T follicular helper cell (primary cell): ENCODE measurements at places on chromosomes 5 and 9.

GRCh38 chr5:127826011-127826410, 122.8 kb downstream of the CCDC192 start:
- DNase-seq: no peak

GRCh38 chr9:126838895-126839294, 21.5 kb upstream of the ZBTB34 start:
- DNase-seq: no peak

GRCh38 chr5:22764736-22765135, 88.4 kb downstream of the CDH12 start:
- DNase-seq: no peak

DNA sequence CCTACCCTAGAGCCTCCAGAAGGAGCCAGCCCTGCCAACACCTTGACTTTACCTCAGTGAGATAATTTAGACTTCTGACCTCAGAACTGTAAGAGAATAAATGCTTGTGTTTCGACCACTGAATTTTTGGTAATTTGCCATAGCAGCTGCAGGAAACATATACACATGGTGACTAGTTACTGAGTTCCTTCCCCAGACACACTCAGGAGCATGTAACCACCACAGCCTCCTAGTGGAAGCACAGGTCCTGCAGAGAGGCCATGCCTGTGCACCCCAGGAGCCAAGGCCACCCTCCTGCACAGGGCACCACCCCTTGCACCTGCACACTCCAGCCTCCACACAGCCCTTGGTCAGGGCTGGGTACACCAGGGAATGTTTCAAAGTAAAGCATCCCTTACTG, 7.6 kb upstream of the CAMSAP1 start:
- DNase-seq: no peak

GRCh38 chr5:127024821-127025220, 5.5 kb downstream of the MARCHF3 start:
- no peak for DNase-seq

DNA sequence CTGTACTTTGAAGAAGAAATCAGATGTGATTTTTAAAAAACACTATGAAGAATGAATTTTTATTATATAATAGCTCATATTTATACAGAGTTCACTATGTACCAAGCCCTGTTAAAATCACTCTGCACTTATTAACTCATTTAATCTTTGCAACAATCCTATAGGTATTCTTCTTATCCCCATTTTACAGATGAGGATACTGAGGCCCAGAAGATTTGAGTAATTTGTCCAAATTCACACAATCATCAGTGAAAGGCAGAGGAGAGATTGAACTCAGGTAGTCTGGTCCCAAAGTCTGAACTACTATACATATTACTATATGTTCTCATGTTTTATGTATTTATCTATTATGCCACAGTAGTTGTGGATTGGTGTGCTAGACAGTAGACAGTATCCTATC, 16.1 kb downstream of the PLAC8L1 start:
- no peak for DNase-seq

DNA sequence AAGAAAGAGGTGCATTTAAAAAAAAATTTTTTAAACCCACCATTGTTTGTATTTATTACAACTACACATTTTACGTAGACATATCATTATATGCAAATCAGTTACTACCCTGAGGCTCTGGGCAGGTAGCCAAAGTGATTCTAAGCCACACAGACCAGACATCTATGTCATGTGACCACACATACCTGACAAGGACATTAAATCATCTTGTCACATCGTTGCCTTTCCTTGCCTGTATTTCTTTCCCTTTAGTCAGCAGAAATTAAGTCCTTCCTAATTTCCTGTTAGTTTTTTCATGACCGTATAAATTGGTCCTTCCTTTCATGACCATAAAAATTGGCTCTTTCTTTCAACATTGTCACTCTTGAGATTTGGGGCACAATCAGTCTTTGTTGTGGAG, 134.2 kb upstream of the MARCHF11 start:
- DNase-seq: no peak

DNA sequence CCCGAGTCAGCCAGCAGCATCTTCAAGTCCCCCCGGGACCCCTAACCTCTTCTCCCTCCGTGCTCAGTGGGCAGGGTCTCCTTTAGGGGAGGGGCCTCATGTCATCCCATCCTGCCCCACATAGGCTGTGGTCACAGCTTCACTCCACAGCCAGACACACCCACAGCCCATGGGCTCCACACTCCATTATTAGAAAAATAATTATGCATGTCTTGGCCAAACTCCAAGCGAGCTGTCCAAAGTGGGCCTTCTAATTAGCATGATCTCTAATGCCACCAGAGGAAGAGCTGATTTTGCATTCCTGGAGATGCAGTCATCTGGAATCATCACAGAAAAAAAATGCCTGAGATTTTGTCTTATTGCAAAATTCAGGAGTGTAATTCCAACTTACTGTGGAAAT, 418.2 kb downstream of the IRX2 start:
- no peak for DNase-seq

GRCh38 chr9:109110329-109111021, 9.3 kb downstream of the TMEM245 start:
- DNase-seq: no peak

DNA sequence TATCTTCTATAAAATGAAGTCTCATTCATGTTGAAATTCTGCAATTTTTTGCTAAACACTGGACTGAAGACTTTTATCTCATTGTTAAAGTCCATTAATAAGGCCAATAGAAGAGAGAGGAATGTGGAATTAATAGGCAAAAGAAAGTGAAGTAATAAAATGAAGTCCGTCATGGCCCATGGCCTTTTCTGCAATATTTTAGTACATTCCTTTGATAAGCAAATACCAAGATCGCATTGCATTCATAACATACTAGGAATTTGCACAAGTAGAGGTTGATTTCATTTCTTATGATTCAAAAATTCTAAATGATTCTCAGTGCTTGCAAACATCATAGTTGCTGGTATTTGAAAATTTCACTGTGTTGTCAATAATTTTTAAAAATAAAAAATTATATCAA, 664.0 kb downstream of the NR2F1-AS1 start:
- no peak for DNase-seq

DNA sequence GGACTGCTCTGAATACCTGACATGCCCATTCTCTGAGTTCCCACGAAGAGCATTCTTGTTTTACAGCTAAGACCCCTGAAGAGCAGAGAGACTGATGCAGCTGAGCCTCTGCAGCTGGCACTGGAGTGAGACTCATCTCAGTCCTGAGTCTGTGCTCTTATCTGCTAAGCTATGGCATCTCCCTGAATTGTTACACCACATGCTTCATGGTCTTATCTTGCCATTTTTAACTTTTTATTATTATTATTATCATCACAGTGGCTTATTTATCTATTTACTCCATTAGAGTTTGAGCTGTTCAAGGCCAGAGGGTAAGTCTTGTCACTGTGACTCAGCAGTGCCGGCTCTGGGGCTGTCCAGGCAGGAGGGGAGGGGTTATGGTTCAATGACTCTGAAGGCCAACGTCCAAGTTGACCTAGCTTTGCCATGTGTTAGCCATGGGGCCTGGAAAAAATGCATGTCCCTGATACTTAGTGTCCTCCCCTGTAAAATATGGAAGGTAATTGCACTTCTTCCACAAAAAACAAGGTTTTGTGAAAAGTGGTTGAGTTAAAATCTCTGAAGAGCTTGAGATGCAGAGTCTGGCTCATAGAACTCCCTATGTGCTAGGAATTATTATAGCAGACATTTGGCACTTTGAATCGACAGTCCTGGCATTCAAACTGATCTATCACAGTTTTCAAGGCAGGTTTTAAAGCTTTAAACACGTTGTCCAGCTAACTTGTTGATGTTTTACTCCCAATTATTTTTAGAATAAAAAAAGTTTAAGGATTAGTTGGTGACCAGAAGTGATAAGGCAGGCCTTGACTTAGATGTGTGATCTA, 94.6 kb downstream of the ALDH1A1 start:
- no peak for DNase-seq

DNA sequence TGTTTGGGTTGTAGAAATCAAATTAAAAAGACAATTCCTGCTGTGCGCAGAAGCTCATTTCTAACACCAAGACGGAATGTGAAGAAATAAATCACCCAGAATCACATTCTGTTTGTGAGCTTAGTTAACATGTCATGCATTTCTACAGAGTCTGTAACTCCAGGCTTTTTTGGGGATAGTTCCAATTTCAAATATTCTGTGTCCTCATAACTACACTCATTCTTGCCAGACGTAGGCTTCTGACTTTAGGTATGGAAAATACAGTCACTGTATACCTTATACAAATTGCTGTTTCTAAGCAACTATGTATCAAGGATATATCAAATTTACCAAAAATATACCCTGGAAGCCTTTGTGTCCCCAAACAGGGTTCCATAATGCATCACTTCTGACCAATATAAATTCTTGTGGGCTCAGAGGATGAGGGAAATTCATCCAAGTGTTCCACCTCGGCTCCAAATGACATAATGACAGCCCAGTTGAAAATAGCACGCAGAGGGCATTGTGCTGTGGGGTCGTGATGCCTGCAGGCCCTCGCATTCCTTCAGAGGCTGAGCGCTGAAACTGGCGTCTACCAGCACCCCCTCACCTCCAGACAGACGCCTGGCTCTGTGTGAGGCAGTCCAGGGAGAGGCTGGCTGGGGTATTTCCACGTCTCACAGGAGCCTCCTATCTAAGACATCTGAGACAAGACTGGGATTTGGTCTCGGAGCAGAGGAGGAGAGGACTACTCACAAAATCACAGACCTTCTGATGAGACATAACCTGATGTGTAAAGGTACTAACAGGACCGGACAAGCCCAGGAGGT, 79.8 kb downstream of the KLF4 start:
- no peak for DNase-seq

- no peak for DNase-seq
Observed at GRCh38 chr5:150323819-150324218, 21.1 kb upstream of the ARSI start.

- peak; percentile 19 for DNase-seq
Observed at GRCh38 chr5:7745882-7746610, 104.9 kb downstream of the CFAP90 start.

GRCh38 chr5:55173687-55174230, 782 bp upstream of the CDC20B start:
- no peak for DNase-seq

DNA sequence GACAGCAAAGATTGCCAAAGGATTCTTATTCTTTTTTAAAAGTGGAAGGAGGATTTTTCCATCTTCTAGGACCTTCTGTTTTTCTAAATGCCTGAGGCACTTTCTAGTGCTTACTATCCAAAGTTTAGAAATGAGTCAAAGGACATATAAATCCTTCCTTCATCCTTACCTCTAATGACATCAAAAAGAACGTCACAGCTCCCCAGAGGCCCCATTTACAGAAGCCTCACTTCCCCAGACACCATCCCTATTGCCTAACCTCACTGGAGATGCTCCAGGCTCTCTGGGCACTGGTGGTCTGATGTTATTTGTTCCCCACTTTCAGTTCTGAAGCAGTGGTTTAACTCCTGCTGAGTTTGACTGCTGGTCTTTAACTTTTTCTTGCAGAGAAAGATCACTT, 504.3 kb downstream of the AGTPBP1 start:
- DNase-seq: no peak

DNA sequence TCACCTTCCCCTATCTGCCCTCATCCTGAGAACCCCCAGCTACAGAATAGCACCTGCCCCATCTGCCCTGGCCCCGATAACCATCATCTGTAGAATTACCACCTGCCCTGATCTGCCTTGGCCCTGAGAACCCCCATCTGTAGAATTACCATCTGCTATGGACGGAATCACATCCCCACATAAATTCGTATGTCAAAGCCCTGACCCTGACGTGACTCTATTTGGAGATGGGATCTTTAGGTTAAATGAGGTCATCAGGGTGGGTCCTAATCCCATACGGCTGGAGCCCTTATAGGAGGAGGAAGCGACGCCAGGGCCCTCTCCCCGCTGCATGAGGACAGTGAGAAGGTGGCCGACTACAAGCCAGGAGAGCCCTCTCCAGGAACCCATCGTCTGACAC, 32.6 kb downstream of the SARDH start:
- no peak for DNase-seq

DNA sequence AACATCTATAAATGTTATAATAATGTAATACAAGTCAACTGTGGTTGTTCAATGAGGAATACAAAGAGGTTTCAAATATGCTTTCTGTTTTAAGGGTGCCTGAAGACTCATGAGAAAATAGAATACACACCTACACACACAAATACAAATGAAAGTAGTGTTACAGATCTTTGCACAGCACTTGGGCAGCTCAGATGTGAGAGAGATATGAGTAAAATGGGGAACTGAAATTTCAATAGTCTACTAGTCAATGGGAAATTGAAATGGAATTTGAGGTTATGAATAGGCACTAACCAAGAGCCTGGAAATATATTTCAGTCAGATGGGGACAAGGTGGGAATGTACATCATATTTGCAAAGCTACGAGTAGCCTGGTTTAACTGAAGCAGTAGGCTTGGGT, 96.6 kb downstream of the ISL1 start:
- DNase-seq: no peak

DNA sequence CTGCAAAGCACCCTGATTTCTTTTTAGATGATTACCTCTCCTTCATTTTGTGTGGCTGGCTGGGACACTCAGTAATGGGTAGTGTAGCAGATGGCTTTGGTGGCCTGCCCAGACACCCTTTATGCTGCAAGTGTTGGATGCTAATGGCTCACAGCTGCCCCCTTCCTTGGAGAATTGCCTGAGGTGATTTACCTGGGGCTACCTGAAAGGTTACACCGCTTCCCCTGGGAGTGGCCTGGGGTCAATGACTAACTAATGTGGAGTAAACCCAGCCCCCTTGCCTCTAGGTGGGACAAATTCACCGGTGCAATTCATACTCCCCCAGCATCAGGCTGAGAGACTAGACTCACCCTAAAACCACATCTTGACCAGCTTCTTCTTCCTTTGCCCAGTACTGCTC, 23.5 kb upstream of the HAND1 start:
- DNase-seq: no peak

DNA sequence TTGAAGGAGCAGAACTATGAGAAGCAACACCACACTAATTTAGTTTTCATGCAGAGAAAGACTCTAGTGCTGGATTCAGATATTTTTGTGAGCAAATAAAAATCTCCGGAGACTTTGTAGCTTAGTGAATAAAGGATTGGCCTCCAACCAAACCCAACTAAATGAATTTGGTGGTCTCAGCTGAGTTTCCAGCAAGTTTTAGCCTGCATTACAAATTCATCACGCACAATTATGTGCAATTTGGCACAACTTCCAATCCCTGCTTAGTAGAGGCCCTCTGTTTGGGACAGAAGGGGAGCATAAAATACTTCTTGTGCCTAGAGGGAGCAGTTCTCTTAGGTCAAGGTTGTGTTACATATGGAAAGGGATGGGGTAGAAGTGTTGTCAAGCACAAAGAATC, 112.3 kb upstream of the ADAMTSL1 start:
- DNase-seq: no peak

- DNase-seq: no peak
Observed at GRCh38 chr9:91771027-91771426, 179.0 kb downstream of the ROR2 start.

DNA sequence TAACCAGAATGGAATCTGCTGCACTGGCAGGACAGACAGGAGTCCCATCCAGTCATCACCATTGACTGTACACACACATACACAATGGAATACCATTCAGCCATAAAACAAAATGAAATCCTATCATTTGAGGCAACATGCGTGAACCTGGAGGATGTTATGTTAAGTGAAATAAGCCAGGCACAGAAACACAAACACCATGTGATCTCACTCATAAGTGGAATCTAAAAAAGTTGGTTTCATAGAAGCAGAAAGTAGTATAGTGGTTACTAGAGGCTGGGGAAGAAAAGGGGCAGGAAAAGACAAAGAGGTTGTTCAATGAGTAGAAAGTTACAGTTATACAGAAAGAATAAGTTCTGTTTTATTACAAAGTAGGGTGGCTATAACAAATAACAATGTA, 884.0 kb upstream of the ACO1 start:
- no peak for DNase-seq

GRCh38 chr5:137098238-137098637, 400.9 kb downstream of the SPOCK1 start:
- no peak for DNase-seq
